ENCODE measurements at places on chromosomes 16 and 17.
A peak's percentile ranks its signal among the peaks of the same experiment; 100 is the strongest.

DNA sequence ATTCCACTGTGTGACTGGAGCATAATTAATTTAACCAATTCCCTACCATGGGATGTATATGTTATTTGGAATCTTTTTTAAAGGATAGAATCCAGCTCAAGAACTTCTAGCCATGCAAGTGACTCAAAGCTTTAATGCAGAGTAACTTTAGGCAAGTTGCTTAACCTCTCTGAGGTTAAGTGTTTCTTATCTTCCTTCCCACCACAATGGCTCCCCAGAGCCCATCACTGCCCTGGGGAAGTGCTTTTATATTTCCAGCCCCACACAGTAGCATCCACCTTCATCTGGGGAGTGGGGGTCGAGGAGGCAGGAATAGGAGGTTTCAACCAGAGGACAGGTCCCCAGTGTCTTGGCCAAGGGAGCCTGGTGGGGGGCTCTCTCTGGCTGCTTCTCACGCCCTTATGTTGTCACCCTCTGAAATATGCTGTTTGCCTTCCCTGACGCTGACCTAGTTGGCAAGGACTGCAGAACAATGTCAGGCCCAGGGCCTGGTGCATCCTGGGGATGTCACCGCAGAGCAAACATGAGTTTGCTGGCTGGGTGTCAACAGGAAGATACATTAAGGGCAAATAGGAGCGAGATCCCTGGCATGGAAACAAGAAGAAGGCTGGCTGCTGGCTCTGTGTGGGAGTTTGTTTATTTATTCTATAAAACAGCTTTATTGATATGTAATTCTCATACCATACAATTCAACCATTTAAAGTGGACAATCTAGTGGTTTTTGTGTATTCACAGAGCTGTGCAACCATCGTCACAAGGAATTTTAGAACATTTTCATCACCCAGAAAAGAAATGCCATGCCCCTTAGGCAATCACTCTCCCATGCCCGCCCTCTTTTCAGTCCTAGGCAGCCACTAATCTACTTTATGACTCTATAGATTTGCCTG is 46.6 kb upstream of the WSB1 start:
- DNase-seq, result peak; percentile 87

- peak; percentile 55 for DNase-seq
Observed at GRCh38 chr17:42531455-42532354, 4.3 kb upstream of the NAGLU start.

DNA sequence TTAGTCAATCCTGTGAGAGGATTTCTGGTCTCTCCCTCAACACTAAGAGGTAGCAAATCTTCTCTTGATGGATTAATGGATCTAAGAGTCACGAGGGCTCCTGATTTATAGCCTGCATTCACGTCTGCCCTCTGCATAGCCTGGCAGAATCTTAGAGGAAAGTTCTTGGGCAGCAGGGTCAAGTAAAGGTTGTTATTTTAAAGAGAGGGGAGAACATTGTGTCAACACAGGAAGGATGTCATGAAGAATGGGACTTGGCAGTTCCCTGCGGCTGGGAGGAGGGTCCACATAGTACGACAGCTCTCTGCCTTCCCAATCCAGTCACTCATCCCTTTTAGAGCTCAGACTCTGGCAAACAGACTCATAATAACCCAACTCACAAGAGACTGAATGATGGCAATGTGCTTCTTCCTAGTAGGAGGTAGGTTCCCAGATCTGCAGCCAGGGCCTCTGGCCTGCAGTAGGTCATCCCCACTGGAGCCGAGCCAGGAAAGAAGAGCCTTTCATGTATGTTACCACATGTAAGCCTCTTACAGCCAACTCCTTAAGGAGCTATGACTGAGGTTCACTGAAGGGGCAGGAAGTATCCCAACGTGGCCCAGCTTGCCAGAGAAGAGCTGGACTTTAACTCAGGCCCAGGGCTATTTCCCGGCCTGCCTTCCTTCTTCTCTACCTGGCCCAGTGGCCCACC is 25.4 kb upstream of the RPTOR start:
- no peak for DNase-seq

DNA sequence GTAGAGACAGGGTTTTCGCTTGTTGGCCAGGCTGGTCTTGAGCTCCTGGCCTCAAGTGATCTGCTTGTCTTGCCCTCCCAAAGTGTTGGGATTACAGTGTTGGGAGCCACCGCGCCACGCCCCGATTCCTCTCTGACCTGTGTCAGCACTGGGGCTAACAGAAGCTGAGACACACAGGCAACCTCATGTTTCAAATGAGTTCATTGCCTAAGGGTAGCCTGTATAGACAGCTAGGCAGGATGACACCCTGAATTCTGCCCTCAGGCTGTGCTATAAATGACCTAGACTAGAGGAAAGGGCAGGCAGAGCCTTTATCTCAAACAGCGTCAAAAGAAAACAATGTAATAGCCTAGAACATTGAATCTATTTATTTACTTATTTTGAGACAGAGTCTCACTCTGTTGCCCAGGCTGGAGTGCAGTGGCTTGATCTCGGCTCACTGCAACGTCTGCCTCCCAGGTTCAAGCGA is 2.3 kb upstream of the CDK3 start:
- DNase-seq, result no peak

DNA sequence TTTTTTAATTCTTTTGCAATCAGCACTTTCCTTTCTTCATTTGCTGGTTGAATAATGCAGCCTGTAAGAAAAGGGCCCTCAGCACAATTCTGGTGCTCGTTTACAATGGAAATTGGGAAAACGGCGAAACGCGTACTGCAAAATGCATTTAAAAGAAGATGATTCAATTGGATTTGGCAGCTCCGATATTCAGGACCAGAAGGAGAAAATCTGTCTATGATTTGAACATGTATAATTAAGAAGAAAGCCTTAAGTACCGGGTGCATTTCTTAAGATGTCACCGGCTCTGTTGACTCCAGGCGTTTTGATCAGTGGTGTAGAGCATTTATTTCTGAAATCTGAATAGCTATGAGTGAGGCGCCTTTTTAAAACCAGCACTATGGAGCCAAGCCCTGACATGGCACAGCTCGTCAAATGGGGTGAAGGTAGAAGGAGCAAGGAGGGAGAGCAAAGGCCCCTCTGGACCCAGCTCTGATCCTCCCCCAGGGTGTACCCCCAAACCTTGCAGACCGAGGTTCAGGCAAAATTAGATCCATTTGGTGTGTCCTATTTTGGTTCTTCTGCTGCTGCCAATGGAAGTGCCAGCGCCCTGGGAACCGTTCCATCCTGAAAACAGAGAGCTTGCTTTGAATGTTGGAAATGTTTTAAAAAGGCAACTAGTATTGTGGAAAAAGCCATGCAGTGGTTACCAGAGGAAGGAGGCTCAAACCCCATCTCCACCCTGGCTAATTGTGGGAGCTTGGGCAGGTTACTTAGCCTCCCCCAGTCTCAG is 161.4 kb upstream of the RPL38 start:
- no peak for DNase-seq
